Stimulated activated CD8-positive, alpha-beta memory T cell treated with anti-CD3 and anti-CD28 coated beads, Interleukin-4, amount 100 ng/mL, for 1 hour (primary cell): ENCODE measurements at places on chromosomes 11 and 22.

- no peak for DNase-seq
These were observed 393 bp downstream of the ST13 start for GRCh38 chr22:40855979-40856512.

- DNase-seq, result no peak
These were observed 213.9 kb downstream of the SBF2 start for GRCh38 chr11:10080138-10080537.

DNA sequence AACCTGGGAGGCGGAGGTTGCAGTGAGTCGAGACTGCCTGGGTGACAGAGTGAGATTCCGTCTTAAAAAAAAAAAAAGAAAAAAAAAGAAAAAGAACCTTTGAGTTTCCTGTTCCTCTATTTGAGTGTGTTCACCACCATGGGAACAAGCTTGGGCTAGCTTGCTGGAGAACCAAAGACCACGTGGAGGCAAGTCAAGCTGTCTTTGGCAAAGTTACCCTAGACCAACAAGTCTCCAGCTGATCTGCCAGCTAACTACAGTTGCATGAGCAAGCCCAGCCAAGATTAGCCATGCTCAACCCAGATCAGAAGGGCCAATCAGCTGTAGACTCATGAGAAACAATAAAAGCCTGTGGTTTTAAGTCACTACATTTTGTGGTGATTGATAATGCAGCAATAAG lies 29.7 kb downstream of the SLN start:
- no peak for DNase-seq

DNA sequence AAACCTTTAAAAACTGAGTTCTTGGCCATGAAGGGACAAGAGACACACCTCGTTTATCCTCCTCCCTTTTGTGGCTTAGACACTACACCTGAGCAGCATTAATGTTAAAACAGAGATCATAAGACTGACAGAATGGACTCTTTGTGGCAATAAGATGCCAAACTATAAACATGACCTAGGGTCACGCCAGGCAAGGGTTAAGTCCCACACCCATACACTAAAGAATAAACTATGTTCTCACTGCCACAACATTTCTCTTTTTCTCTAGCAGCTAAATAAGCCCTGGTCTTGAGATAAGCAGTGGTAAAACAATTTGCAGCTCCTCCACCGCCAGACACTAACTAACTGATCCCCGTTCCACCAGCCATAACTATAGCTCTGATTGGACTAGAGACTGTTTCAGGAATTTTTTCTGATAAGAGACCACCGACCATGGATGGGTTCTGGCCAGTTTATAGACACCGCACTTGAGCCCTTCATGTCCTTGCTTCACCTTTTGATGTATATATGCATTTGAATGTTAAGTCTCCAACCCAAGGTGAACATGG lies 4.9 kb upstream of the SLCO2B1 start:
- DNase-seq, result no peak

DNA sequence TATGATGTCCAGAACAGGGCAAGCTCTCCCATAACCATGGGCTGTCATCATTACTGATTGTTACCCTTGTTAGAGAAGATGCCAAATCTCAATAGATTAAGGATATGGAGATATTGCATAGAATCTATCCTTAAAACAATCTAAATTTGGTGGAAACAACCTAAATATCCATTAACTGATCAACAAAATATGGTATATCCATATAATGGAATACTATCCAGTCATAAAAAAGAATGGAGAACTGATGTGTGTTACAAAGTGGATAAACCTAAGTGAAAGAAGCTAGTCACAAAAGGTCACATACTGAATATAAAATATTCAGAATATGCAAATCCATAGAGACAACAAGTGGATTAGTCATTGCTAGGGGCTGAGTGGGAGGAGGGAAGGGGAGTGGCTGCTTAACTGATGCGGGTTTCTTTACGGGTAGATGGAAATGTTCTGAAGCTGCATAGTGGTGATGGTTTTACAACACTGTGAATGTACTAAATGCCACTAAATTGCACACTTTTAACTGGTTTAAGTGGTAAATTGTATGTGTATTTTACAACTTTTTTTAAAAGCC lies 36.1 kb upstream of the SMCO4 start:
- no peak for DNase-seq

DNA sequence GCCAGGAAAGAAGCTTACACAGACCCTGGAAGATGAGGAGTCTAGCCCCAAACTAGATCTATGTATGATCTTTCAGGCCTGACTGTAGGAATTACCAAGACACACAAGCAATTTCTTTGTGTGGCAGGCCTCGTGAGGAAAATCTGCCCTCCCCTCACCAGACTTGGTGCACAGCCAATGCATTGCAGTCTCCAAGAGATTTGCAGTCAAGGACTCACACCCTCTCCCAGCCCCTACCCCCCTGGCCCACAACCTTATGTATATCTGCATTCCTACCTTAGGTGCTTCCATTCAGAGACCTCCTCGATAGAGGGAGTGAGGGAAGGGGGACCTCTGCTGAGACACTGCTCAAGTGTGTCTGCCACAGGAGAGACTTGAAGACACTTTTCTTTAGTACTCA lies 9.8 kb downstream of the OR8B12 start:
- no peak for DNase-seq

GRCh38 chr11:14193644-14194043 lies 165.3 kb downstream of the RRAS2 start:
- DNase-seq, result no peak

DNA sequence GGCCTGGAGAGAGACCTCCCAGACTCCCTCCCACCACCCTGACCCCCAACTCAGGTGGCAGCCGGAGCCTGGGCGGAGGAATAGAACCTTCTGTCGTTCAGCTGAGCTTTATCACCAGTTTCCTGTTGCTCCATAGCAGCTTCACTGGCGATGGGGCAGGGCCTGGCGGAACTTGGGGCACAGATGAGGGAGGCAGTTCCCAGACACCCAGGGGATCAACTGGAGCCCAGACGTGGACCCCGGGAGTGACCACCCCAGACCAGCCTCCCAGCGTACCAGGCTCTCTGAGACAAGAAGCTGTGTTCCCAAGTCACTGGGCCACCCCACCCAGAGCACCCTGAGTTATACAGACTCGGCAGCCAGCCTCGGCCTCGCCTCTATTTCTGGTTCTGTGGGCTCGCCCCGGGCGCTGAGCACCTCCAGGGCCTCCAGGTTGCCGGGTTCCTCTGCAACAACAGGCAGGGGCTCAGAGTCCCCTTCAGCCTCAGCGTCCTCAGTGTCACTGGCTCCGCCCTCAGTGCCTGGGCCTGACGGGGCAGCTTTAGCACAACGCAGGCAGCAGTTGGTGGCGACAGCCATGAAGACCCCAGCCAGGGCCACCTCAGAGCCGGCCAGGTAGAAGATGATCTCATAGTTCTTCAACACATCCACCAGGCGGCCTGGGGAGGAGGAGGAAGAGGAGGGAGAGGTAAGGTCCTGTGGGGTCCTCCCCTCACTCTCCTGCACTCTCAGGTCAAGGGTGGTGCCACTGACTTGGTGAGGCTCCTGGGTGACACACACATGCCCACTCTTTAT lies 5.7 kb downstream of the SLC16A8 start:
- no peak for DNase-seq

GRCh38 chr11:112344040-112344413 lies 83.4 kb upstream of the PLET1 start:
- DNase-seq, result no peak

GRCh38 chr11:115084231-115084630 lies 405.9 kb downstream of the NXPE2 start:
- no peak for DNase-seq

- no peak for DNase-seq
These were observed 2.2 kb downstream of the ME3 start for GRCh38 chr11:86670181-86670580.

DNA sequence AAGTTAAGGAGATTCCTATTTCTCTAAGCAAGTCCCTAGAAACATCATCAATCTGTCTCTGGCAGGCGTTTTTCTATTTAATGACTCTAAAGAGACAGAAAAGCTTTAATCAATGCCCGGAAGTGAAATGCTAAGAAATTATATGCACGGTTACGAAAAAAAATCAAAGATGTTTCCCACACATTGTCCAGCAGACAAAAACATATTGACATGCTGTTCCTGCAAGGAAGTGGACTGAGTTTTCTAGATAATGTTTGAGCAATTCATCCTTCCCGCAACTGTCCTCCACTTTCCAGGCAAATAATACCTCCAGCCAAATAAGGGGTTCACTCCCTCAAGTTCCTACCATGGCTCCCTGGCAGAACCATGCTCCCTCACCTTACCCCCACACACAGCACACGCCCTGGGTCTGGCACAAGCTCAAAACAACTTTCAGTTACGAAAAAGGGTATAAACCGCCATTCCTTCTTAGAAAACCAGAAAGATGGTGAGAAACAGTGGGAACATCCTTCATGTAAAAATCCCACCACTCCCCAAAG lies 29.6 kb downstream of the GALNT18 start:
- no peak for DNase-seq
